ENCODE measurements at places on chromosomes 16 and 17. TPM values are rescaled to one million over a fixed set of nuclear protein-coding genes. Genes with fewer than 3 reads are reported as not detected.

DNA sequence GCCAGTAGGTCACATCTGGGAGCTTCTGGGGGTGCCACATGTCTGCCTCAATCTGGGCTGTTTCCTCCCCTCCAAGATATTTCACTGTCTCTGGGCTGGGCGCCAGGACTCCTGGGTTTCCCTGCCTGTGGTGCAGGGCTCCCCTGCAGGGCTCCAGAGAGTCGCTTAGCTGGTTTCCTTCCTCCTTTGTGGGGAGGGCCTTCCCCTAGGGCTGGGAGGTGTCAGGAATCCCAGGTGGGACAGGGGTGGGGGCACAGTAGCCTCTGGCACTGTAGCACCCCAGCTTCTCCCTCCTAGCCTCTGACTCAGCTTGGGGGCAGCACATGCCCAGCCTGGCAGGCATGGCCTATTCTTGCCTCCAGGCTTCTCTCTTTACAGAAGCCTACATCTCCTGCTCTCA is 2.6 kb downstream of the RARA start:
- DNase-seq, result no peak

DNA sequence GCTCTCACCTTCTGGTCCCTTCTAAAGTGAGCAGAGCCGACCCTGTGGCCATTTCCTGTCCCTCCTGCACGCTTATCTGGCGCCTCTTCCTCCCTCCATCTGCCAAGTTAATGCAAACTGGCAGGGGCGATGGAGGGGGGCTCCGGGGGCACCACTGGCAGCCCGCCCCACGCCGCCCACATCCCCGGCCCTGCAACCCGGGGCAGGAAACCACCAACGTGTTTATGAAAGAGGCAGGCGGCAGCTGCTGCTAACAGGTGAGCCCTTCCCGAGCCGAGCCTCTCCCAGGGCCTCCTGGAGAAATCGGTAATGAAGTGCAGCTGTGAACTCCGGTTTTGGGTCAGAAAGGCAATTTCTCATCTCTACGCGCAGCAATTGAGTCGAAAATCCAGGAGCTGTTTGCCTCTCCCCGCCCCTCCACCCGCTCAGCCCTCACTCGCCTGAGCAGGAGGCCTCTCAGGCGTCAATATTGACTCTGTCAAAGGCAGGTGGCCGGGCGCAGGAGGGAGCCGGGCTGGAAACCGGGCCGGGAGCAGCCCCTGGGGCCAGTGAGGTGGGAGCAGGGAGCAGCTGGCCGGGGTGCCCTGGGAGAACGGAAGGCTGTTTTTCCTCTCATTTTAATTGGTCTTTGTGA is 164.4 kb upstream of the GSE1 start:
- DNase-seq, result no peak

Gene TP53TG3
- not detected for total RNA-seq

DNA sequence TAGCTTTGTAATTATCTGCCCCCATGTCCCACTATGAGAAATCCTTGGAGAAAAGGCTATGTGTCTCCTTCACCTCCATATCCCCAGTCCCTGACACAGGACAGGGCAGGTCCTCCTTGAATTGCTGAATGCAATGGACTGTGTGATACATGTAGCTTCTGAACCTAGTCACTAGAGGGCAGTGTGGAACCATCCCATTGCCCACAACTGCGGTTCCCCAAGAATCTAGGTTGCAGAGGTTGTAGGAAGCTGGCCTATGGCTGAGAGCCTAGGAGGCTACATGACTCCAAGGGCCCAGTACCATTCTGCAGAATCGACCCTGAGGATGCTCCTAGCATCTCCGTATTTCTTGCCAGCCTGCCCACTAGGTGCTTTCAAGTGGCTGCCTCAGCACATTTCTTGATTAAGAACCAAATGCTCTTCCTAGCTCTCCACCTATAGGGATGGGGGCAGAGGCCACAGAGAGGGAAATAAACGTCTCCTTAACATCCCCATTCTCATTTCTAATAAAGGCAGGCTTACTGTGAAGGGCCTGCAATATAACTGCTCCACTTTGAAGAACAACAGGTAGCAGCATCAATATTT is 394.0 kb downstream of the CA10 start:
- DNase-seq, result peak; percentile 59

DNA sequence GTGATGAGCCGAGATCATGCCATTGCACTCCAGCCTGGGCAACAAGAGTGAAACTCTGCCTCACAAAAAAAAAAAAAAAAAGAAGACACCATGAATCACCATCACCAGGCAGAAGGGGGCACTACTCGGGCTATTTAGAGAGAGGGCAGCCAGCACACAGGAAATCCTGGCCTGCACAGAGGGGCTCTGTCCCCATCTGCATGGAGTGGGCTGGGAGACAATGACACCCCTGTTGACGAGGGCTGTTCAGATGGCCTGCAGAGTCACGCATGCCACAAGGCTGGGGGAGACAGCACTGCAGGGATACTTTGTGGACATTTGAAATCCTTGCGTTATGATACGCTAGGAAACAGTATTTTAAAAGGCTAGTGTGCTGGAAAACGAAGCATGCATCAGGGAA is 48.3 kb downstream of the CUEDC1 start:
- DNase-seq, result no peak

- DNase-seq, result no peak
Observed at GRCh38 chr17:61245706-61246135, 153.9 kb upstream of the TBX2 start.

Gene SAT2
- 56.0 TPM for total RNA-seq

DNA sequence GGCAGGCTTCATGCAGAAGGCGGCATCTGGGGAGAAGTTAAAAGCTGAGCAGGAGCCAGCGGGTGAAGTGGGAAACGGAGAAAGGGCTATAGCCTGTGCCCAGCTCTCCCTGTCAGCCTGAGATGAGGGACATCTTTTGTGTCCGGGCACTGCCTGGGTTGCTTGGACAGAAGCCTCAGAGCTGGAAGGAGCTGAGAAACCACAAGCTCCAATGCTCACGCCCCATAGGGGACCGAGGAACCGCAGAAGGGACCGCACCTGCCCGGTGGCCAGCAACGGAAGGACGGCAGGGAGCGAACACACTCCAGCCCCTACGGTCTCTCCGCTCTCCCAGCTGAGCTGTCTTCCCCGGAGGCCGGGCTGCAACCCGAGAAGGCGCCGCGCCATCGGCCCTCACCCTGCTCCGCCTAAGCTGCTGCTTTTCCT is 175.8 kb downstream of the NPIPB11 start:
- DNase-seq, result no peak

DNA sequence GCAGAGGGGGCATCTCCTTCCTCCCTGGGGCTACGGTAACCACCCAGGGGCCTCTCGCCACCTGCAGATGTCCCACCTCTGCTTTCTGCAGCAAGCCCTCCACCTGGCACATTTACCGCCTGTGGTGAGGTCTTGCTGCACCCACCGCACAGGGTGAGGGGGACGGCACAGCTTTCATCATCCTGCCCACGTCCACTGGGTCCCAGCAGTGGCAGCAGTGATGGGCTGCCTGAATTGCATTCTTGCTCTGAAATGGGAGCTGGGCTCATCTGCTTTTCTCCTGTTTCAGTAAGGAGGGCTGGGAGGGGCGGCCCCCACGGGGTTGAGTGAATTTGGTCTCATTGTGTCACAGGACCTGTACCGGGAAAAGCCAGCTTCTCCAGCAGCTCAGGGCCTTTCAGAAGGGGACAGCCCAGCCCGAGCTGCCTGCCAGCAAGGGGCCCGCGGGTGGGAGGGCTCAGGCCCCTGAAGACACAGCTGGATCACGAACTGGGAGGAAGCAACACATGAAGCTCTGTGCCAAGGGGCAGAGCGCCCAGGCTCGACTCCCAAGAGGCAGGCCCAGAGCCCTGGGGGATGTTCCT is 12.7 kb downstream of the DNAAF8 start:
- DNase-seq, result no peak

DNA sequence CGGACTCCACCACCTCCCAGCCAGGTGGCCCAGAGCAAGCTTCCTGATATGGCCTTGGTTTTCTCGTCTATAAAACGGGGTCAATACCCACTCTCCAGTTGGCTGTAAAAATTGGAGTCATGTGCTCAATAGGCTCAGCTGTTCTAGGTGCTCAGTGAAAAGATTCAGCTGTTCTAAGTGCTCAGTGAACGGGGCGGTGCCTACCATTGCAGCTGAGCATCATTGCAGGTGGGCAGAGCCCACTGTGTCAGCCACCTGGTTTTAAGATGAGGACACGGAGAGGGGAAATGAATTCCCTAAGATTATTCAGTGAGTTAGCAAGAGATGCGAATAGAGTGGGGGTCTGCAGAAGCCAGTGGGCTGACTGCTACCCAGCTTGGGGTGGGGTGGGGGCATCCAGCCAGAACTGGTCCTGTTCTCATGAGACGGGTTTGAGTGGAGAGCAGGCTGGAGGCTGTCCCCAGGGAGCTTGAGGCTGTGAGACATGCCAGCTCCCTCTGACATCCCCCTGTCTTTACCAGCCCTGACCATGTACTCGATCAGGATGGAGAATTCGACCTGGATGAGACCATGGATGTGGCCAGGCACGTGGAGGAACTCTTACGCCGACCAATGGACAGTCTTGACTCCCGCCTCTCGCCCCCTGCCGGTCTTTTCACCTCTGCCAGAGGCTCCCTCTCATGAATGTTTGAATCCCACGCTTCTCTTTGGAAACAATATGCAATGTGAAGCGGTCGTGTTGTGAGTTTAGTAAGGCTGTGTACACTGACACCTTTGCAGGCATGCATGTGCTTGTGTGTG is 21.9 kb downstream of the STAT5A start:
- no peak for DNase-seq

- DNase-seq, result no peak
Observed at GRCh38 chr16:80948886-80949493, 57.7 kb downstream of the CMC2 start.

- no peak for DNase-seq
Observed at GRCh38 chr16:73018821-73019456, 29.0 kb downstream of the ZFHX3 start.

DNA sequence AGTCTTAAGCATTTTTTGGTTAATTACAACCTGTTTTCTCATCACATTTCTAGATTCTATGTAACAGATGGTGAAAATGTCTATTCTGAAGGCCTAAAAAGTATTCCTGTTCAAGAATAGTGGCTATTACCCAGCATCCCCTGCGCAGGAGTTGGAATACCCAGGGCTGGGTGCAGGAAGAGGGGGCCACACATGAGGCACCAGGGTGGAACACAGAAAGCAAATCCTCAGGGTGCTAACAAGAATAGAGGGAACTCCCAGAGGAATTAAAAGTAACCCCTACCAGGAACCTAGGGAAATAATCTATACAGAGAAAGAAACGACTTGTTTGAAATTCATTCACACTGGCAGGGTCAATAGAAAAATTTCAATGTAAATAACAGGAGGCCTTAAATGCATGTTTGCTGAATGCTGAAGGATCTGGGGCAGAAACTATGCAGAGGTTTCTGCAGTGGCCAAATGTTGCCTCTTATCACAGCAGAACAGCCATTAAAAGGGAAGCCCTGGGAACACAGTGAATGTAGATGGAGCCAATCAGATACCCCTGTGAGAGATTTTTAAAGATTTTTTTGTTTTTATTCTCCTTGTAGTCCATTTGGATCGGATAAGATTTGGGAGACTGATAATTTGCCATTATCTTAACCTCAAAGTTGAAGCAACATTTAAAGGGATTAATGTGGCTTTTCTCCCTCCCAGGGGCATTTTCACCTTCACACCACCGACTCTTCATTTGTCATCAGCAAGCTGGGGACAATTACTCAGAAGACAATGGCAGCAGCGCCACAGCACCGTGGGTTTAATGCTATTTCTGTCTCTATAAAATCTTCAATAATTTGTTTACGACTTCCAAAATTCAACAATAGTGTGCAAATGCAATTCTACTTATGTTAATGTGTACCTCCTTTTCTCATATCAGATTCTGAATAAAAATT is 196.0 kb upstream of the PSMD7 start:
- no peak for DNase-seq

DNA sequence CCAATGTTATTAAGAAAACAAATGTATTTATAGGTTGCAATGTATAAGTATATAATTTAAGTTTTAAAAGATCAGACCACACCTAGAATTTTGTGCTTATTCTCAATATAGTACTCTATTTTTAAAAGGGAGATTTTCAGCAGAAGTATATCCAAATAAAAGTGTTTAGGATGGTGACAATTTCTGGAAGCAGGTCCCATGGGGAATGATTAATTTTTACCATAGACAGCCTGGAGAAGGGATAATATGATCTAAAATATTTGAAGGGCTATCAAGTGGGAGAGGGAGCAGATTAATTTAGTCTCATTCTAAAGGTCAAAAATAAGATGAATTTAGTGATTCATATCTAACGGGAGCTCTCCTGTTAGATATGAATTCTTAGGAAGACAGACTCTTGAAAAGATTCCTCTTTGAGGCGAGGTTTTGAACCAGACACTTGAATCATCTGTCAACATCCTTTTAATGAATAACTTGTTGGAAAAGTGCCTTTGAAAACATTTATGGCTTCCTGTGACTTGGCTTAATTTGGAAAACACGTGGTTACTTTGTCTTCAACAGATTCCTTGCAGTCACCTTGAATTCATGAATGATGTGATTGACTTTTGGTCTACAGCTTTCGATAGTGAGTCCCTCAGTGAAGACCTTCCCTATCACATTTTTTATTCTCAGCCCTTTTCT is 29.3 kb upstream of the SMIM36 start:
- no peak for DNase-seq

DNA sequence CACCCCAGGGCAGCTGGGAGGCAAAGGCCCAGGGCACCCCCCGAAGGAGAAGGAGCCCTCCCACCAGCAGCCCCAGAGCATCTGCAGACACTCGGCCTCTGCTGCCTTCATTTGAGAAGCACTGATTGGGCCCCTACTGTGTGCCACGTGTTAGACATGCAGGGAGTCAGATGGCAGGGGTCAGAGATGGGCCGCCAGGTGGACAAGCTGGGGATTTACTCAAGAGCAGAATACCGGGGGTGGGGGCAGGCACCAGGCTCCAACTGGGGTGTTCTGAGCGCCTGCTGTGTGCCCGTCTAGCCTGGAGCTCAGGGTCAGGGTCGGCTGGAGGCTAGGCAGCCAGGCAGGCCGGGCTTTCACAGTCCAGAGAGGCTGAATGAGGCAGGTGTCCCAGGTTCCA is 18.7 kb downstream of the TPSG1 start:
- no peak for DNase-seq

DNA sequence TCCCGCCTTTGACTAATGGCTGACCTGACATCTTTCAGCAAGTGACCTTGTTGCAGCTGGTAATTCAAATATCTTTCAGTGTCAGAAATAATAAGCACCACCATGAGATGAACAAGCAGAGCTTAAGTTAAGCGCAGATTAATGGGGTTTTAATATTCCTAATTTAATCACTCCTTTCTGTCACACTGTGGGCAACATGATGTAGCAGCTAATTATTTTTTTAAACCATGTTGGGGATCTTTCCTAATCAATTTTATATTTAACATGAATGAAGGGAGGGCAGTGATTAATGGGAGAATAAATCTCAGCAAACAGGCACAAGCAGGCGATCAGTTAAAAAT is 353.6 kb upstream of the TNRC6C start:
- DNase-seq, result no peak

- no peak for DNase-seq
Observed at GRCh38 chr17:77845541-77846225, 112.8 kb upstream of the TNRC6C start.

DNA sequence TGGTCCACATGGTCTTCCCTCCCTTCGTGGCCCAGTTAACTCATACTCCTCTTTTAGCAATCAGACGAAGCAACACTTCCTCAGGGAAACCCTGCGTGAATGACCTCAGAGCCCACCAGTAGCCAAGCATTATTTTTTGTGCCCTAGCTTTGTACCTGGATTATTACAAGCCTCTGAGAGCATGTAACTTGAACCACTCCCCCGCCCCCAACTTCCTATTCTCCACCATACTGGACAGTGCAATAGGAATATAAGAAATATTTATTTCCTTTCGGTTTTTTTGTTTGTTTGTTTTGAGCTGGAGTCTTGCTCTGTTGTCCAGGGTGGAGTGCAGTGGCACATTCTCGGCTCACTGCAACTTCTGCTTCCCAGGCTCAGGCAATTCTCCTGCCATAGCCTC is 2.9 kb downstream of the CPPED1 start:
- no peak for DNase-seq

Gene ZNF652
- total RNA-seq, result 25.4 TPM

Gene CASKIN1
- total RNA-seq, result 3.5 TPM

Measured in right atrium auricular region (tissue), 2 donors.